ENCODE measurements at places on chromosomes 4 and X.

GRCh38 chr4:24856586-24856985 lies 56.3 kb downstream of the CCDC149 start:
- no peak for DNase-seq

DNA sequence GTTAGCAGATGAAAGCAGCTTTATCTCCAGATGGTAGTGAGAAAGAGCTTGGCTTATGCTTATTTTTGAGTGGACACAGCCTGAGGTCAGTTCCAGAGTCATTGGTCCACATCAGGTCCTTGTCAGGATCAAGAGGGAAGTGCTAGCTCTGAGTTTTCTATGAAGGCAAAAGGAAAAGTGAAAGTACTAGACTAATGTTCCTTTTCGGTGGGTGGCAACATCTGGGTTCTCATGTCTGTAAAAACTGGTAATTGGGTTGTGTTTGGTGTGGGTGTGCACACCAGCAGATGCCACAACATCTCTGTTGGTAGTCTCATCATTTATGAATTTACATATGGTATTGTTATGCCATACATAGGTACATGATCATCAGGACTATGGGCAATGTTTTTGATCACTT lies 210.5 kb downstream of the PWWP3B start:
- no peak for DNase-seq

DNA sequence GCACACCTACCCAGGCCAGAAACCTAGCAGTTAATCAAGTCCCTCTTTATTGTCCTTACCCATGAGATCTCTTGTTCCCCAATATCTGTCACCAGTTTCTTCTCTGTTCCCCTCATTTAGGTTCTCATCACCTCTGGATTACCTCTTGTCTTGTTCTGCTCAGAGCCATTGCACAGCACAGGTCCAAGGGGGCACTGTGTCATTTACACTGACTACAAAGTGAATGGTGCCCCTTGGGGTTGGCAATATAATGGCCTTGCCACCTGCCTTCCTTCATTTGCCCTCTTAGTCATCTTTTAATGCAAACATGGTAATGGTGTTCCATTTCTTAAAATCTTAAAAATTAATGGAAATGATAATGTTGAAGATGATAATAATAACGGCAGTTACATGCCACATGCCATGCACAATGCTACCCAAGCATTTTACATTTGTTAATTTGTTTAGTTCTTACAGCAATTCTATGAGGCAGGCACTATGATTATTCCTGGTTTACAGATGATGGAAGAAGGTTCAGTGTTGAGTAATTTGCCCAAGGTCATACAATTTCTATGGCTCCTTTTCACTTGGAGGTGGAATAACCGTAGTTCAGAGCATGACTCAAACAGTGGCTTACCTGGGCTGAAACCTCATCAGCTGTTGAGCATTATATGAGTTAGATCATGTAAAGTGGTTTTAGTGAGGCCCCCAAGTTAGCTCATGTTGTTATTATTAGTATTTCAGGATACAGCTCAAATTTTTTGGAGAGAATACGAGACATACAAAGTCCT lies 117.9 kb downstream of the RASL11B start:
- DNase-seq: no peak

GRCh38 chrX:123222920-123223319 lies 38.8 kb downstream of the GRIA3 start:
- no peak for DNase-seq

DNA sequence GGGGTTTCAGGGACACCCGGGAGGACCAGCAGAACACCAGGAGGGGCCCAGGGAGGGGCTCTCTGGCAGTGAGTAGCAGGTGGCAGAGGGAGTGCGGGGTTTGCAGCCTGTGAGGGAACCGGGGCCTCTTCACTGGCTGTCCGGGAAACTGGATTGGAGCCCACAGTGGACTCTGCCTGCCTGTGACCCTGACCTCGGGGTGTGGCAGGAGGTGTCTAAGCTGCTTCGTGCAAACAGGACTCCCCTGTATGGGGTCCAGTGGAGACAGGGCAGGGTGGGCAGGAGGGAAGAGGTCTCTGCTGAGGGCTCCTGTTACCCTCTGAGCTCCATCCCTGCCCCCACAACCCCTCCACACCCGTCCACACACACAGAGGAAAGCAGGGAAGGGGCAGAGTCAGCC lies 50.1 kb downstream of the FAM53A start:
- no peak for DNase-seq

DNA sequence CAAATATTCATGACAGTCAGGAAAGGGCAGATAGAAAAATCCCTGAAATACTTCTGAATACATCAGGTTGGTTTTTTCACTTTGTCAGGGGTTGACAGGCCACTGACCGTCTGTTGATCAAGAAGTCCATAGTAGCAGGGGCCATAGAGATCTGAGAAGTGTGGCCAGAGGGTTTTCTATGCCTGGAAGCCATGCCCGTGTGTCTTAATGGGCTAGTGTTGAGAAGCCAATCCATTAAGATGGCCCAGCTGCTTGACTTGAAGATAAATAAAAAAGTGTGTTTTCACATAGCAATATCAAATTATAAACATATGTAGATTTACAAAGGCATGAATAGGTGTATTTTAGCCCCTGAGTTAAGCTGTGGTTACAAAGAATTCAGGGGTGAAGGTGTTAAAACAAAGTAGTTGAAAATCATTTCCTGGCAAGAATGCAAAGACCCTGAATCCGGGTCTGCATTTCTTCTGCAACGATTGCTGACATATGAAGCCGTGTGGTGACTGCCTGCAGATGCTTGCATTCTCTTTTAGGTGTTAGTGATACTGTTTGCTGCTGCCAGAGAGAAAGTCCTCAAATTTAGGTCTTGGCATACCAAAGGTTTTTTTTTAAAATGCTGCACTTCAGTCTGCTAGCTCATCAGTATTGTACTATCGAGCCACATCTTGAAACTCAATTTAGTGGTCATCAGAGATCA lies 9.3 kb upstream of the LIMCH1 start:
- no peak for DNase-seq

- DNase-seq: no peak
Measured at GRCh38 chr4:103123114-103123513, 23.5 kb upstream of the BDH2 start.

DNA sequence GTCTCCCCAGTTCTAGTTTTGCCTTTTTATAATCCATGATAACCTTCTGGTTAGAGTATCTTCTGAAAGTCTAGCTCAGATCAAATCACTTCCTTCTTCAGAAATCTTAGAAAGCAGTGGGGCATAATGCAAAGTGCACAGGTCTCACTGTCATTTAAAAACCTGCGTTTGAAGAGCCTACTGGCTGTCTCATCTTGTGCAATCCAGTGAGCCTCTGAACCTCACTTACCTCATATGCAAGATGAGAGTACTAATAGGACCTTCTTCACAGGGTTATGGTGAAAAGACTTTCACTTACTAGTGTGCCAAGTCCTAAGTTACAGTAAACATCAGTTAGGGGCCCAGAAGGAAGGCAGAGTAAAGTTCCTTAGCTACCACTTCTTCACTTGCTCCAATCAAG lies 131.4 kb downstream of the ENOX2 start:
- DNase-seq: no peak

DNA sequence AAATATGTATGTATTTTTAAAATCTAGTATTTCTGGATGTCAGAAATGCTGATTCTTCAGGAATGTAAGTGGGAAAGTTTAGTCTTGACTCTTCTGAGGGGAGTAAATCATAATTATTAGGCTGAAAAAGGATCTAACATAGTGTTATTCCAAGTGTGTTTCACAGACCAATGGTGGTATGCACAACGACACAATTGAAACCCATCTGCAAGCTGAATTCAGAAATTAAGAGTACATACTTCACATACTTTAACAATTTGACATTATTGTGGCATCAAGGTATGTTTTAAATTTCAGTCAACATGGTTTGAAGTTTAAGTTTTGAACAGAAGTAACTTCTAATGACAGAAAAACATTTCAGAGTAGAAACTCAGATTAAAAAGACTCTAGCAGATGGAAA lies 236.7 kb downstream of the SLC7A11 start:
- no peak for DNase-seq

GRCh38 chr4:6806924-6807626 lies 24.5 kb downstream of the KIAA0232 start:
- no peak for DNase-seq

- no peak for DNase-seq
Measured at GRCh38 chrX:16185725-16186136, 18.4 kb downstream of the MAGEB17 start.

- DNase-seq: no peak
Measured at GRCh38 chr4:154877110-154877760, 96.2 kb downstream of the RBM46 start.

DNA sequence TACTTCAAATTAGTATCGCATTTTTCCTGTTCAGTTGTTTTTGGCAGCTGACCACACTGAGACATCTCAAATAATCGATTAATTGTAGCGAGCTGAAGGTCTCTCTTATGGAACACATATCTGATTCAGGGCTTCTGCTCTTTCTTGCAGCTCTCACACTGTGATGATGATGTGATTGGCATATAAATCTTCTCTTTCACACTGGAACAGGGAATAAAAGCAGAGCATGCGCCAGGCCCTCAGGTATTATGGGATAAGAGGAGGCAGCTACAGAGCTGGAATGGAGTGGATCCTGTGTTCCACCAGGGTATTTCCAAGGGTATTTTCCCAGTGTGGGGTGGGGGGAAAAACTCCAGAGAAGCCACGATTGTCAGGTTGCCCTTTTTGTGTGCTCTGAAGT lies 265.4 kb upstream of the CASK start:
- no peak for DNase-seq

- no peak for DNase-seq
Measured at GRCh38 chr4:137952116-137952515, 290.0 kb downstream of the SLC7A11 start.

DNA sequence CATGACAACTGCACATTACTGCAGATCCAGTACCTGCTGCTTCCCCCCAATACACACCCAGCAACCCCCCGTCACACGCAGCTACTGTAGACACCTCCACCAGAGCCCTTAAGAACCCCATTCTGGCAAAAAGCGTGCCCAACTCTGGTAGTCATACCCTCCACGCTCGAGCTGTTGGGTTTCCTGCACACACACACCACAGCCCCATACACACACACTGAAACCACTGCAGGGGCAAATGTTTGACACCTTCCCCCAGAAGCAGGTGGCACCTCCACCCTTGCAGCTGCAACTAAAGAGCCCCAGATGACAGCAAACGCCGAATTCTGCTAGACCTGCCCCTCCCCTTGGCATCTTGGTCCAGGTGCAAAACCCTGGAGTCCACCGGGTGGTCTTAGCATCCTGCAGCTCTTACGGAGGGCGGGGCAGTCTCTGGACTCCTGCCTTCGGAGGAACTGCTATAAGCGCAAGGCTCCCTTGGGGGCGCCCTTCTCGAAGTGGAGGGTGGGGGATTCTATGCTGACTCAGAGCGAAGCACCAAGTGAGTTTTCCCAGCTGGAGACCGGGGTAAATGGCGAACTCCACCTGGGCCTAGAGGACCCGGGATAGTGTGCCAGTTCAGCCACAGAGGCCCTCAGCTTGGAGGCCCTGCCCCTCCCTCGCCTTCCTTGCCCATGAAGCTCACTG lies 1.5 kb downstream of the FRMPD3 start:
- no peak for DNase-seq

DNA sequence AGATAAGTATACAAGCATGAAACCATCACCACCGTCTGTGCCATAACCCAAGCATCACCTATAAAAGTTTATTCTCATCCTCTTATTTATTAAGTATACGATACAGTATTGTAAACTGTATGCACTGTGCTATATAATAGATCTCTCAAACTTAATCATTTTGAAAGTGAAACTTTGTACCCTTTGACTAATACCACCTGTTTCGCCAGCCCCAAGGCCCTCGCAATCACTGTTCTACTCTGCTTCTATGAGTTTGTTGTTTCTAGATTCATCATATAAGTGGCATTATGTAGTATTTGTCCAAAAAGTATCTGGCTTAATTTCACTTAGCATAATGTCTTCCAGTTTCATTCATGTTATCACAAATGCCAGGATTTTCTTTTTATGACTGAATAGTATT lies 72.1 kb upstream of the DOCK11 start:
- no peak for DNase-seq

DNA sequence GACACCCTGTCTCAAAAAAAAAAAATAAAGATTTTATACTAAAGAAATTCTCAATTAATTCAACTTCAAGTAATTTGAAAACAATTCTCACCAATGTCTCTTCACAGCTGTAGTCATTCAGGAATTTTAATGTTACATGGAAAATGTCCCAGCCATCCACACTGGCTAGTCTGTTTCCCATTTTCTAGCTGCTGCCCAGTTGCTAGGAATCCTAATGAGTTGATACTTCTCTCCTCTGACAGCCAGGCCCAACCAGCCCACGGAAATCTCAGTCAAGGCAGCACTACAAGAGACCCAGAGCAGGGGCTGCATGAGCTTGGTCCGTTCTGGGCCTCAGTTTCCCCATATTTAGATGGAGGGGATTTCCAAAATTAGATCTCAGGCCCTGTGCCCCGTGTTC lies 59.1 kb downstream of the CASP3 start:
- no peak for DNase-seq

DNA sequence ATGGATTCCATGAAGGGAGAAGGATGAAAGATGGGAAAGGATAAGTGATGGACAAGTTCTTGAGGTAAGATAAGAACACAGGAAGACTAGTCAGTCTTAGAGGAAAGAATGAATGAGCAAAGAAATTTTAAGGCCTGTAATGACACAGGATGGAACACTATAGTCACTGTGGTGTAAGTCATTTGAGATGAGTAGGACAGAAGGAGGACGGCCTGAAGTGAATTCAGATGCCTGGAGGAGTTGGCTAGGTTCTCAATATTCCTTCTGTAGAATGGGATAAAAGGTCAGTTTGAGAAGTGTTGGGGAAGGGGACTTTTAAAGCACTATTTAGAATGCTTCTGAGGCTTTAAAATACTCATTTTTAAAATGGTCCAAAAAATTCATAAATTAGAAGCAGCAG lies 3.9 kb downstream of the MSMO1 start:
- DNase-seq: no peak

DNA sequence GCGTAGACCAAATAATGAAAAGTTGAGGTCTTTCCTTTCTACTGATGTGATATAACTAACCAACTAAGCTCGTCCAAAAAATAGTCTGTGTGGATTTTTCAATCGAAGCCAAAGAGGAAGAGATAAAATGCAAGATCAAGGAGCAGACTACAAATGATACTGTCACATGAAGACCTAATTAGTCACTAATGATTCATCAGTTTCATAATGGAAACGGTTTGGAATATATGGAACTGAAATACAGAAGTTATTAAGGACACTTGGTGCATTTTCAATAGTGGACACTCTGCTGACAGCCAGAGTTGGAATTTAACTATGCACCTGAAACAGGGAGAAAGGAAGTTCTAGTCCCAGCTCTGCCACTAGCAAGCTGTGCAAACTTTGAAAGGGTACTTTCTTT lies 119.8 kb downstream of the GUCY2F start:
- DNase-seq: no peak

- no peak for DNase-seq
Measured at GRCh38 chr4:182062936-182063335, 180.3 kb upstream of the TENM3 start.

DNA sequence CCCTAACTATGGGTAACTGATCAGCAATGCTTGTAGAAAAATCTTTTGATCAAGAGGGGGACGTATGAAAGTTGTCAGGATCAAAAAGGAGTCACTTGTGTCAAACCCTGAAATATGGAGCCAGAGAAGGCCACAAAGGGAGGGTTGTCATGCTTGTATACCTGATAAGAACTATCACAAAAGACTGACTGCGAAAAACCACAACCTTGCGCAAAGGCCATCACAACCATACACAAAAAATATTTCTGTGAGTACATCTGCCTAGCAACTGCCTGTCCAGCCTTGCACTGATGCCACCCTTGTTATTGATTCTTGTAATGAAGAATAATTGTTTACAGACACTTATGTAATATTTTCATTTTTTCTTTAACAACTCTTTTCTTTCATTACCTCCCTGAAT lies 22.8 kb upstream of the EIF4E start:
- no peak for DNase-seq

- no peak for DNase-seq
Measured at GRCh38 chr4:182786991-182787390, 130.2 kb downstream of the DCTD start.
